HepG2 (cell line): ENCODE measurements at places on chromosomes 13 and 19.
A peak's percentile ranks its signal among the peaks of the same experiment; 100 is the strongest.

GRCh38 chr19:45819769-45820168, 4.7 kb upstream of the RSPH6A start:
- no peak for DNase-seq

DNA sequence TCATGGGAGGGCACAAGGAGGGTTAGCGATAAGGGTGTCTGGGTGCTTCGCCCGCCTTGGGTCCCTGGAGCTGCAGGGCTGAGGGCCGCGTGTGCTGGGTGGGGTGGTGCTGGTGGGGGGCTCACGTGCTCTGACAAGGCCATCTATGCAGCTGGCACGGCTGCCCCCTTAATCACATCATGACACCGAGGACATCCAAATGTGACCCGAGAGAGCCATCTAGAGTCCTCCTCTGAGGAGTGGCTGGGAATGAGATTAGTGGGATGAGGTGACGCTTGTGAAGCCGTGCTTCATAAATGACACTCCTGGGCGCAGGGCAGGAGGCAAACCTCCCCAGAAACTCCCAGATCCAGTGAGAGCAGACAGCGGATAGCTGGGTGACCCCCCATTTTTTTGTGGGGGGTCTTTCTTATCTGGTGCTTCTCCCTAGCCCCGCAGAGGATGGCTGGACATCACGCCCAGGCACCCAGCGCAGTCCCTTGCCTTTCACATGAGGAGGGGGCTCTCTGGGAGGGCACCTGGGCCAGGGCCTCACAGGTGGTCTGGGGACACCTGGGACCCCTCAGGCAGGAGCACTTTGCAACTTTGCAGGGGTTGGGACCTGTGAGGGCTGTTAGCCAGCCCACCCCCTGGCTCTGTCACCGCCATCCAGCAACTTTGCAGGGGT, 6.6 kb downstream of the FZR1 start:
- DNase-seq: no peak

DNA sequence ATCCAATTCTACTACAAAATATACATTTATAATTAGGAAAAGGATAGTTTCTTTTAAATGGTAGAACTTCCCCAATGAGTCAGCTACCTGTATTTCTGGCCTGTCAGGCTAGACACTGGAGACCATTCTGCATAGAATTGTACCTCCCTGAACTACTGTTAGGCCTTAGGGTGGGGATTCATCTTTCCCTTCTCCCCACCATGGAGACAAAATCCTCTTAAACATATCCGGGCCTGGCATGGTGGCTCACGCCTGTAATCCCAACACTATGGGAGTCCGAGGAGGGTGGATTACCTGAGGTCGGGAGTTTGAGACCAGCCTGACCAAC, 24.5 kb upstream of the TPT1 start:
- no peak for DNase-seq

DNA sequence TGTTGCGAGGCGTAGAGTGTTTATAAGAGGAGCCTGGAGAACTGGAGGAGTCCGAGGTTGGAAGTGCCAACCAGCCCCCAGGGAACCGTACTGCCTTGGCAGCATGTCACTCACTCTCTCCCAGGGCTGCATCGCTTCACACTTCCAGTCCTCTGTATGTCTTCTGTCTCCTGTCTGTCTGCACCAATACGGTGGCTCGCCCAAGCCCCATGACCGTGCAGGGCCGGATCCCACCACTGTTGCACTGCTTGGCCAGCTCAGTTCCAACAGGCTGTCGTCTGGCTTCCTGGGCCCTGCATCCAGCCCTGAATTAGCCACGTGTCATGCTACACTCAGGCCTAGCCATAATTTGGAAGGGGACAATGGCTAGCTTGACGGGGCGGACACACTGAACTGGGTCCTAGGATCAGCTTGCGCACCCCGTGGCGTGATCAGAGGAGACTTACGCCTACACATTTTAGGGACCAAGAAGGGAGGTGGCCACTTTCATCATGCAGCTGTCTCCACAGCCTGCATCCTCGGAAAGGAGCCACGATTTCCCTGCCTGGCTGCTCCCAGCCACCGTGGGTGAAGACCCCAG, 147.1 kb downstream of the URI1 start:
- DNase-seq: no peak

GRCh38 chr13:48775804-48776203, 122.1 kb downstream of the CYSLTR2 start:
- no peak for DNase-seq

GRCh38 chr19:42360787-42361544, 29.1 kb downstream of the CNFN start:
- no peak for DNase-seq

GRCh38 chr13:25525884-25526283, 154.1 kb downstream of the ATP8A2 start:
- DNase-seq: no peak

- DNase-seq: no peak
Observed at GRCh38 chr13:71214357-71214756, 652.6 kb downstream of the DACH1 start.

- DNase-seq: no peak
Observed at GRCh38 chr19:30686176-30686820, 314.1 kb downstream of the ZNF536 start.

DNA sequence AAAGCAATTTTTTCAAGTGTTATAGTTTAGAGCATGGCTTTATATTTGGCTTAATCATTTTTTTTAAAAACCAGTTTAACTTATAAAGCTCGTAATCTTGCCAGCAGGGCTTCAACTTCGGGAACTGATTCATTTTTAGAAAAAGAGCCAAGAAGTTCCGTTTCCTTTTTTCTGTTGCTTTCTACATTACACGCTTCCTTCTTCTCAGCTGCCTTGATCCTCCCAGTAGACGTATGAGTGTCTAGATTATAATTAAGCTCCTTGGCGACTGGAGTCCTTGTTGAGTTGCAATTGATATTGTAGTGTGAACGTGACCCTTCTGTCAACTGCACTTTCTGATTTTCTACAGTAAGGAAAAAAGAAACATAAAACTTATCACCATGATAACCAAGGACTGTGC, 497.2 kb downstream of the DIAPH3 start:
- no peak for DNase-seq

DNA sequence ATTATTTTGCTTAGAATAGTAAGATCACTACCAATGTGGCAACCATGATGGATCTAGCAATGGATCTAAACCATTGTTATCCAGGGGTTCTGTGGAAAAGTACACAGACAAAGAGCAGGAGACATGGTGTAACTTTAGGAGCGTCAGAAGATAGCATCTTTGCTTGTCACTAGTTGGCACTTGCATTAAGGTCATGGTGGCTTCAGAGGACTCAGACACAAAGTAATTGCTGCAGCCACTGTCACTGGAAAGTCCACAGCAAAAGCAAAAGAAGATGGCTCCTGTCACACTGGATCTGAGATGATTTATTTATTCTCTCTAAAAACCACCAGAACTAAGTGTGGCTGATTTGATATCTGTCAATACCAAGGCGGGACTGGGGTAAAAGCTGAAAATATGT, 93.3 kb upstream of the PCDH20 start:
- DNase-seq: no peak

DNA sequence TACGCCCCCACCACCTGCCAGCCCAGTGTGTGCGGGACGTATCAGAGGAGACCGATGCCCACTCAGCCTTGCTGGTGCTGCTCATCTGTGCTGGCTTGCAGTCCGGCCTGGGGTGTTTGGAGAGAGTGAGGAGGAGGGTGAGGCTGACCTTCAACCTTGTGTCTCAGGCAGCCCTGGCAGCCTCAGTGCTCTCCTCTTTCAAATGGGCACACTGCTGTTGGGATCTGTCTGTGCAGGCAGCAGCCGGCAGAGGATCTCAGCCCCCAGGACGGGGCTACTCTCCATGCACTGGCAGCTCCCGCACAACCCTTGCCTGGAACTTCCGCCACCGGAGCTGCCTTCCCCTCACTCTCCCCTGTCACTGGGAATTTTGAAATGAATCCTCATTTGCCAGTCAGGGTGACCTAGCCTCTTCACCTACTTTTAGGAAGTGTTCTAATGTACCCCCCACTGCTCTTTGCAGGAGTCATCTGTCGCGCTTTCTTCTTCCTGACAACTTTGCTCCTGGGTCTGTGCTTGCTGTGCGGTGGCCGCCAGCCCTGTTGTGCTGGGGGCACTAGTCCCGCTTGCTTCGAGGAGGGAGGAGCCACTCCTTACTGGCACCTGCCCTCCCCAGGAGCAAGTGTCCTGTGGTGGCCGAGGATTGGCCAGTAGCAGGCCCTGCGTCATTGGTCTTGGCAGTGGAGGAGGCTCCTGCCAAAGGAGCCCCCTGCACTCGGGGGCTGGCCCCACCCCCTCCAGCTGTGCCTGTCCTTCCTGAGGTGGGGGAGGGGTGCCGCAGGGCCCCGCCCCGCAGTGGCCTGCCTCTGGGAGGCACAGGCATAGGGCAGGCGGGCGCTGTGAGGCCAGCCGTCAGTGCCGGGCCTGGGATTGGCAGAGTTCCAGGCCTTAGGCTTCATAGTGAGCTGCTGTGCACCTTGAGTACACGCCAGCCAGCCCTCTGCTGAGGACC, 53.4 kb downstream of the TSSK6 start:
- DNase-seq: peak; percentile 65

DNA sequence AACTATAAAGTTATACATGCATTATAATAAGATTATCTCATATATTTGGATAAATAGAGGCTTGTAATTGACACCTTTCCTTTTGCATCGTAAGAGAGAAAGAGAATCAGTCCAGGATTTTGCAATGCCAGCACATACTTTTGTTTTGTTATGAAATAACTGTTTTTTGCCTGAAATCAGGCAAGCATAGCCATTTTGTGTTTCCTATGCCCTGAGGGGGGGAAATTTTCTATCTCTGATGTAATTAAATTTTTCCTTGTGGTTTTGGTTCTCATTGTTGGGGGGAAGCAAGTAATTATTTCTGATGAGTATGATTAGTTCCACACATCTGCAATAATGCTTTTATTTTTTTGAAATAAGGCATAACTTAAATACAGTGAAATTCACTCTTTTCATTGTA, 229.4 kb downstream of the NDFIP2 start:
- DNase-seq: no peak

DNA sequence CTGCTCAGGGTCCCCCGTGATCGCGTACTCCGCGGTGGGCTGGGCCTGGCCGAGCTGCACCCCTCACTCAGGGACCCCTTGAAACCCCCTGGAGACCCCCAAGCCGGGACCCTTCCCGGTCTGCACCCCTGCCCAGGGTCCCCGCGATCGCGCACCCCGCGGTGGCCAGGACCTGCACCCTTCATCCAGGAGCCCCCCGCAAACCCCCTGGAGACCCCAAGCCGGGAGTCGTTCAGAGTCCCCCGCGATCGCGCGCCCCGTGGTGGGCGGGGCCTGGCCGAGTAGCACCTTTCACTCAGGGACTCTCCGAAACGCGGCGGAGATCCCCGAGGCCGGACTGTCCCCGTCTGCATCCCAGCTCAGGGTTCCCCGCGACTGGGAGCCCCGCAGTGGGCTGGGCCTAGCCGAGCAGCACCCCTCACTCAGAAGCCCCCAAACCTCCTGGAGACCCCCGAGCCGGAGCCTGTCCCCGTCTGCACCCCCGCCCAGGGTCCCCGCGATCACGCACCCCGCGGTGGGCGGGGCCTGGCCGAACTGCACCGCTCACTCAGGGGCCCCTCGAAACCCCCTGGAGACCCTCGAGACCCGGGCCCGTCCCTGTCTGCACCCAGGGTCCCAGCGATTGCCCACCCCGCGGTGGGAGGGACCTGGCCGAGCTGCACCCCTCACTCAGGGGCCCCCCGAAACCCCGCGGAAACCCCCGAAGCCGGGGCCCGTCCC, 748 bp downstream of the LMNB2 start:
- DNase-seq: no peak

DNA sequence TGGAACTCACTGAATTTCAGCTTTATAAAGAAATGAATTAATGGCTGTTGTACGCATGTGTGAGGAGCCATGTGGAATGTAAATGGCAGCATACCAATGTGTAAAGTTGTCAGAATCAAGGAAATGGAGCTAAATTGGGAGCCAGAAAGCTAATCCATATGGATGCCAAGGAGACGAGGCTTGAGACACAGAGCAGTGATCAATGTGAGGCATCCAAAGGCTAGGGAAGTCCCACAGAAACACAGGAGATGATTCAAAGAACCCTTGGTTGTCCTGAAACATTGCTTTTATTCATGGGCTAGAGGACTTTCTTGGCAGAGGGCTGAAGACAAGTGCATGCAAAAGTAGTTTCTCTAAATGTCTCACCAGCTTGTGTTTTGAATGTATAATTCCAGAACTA, 556.5 kb upstream of the GPC6 start:
- no peak for DNase-seq
